Stimulated activated effector memory CD8-positive, alpha-beta T cell treated with anti-CD3 and anti-CD28 coated beads, Interleukin-12 subunit alpha, Interleukin-12 subunit beta, amount 100 ng/mL, for 72 hours (primary cell): ENCODE measurements at places on chromosomes 4 and X.

- DNase-seq = no peak
Observed at GRCh38 chr4:110200689-110201088, 2.3 kb upstream of the ELOVL6 start.

DNA sequence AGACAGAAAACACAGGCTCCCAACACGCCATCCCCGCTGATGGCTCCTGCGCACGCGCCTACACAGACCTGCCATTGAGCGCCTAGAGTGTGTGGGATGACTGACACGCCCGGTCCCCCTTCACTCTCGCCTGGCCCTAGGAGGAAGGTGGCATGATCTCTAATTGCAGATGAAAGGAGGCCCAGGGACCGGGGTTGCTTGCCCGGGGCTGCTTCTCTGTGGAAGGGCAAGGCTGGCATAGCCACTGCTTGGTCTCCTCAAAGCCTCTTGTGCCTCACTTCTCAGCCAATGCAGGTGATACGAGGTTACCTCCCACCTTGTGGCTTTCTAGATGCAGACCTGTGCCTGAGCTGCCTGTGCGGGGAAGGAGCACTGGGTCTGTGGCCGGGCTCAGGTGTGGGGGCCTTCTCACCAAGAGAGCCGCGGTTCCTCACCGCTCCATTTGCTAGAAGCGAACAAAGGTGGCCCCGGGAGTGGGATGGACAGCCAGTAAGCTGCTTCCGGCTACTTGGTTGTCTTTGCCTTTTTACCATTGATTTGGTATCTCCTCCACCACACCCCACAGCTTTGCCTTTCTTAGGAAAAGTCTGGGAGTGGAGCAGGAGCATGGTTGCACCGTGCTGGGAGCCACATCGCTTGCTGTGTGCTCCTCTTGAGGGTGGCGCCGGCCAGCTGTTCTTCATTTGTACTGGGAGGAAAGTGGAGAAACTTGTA is 47.0 kb downstream of the TBC1D14 start:
- no peak for DNase-seq

DNA sequence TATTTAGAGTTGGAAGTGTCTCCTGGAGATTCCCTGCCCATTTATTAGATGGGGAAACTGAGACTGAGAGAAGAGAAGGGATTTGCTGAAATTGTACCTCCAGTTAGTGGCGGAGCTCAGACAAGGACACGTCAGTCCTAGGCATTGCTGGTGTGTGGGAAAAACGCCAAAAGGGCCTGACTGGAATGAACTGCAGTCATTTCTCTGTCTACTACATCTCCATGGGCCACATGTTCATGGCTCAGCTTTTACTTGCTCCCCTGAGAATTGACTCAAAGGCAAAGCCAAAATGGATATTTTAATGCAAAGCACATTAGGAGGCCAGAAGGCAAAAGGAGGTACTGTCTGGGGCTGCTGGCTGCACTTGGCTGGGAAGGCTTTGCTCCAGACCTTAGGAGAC is 3.9 kb downstream of the TFDP3 start:
- DNase-seq = no peak

- DNase-seq = no peak
Observed at GRCh38 chr4:69823048-69823447, 36.9 kb downstream of the SULT1E1 start.

GRCh38 chr4:24382381-24382780 is 202.0 kb downstream of the DHX15 start:
- no peak for DNase-seq

GRCh38 chr4:11368701-11369115 is 60.0 kb downstream of the HS3ST1 start:
- DNase-seq = no peak

DNA sequence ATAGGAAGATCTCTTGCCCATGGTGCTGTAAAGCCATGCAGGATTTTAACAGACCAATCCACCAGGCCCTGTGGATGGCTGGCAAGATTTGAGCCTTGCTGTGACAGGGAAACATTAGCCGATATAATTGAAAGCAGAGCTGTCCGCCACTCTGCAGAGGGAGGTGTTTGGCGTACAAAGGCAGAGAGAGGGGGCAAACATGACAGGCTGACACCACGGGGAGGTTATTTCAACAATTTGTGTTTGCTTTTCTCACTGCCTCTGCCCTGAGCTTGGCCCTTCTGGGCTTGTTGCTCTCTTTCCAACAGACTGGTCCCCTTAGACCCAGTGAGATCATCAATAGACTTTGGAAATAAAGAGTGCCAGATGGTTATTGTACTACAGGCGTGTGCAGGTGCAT is 59.4 kb downstream of the CLNK start:
- DNase-seq = no peak

GRCh38 chr4:184958923-184959210 is 59.4 kb upstream of the HELT start:
- no peak for DNase-seq

GRCh38 chr4:171648926-171649325 is 164.3 kb upstream of the GALNTL6 start:
- no peak for DNase-seq

GRCh38 chr4:111652236-111652635 is 493.0 kb upstream of the FAM241A start:
- no peak for DNase-seq

DNA sequence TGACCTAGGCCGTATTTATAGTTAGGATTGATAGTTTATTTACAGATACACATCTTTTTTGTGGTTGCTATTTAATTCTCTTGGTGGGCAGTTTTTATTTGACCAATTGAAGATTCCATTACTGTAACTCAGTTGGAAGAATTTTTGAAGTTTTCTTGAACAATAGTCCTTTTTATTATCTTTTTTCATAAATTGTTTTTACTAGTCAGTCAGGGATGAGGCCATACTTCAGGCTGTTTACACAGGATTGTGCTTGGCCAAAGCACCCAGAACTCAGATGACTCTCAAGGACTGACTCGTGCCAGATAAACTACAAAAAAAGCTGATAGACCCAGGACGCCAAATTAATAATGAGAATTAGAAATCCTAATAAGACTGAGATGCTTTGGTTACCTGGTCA is 7.0 kb downstream of the HERC3 start:
- DNase-seq = no peak

- no peak for DNase-seq
Observed at GRCh38 chr4:54716478-54717065, 58.8 kb downstream of the KIT start.

GRCh38 chrX:73932522-73932921 is 369.5 kb downstream of the CHIC1 start:
- DNase-seq = no peak

DNA sequence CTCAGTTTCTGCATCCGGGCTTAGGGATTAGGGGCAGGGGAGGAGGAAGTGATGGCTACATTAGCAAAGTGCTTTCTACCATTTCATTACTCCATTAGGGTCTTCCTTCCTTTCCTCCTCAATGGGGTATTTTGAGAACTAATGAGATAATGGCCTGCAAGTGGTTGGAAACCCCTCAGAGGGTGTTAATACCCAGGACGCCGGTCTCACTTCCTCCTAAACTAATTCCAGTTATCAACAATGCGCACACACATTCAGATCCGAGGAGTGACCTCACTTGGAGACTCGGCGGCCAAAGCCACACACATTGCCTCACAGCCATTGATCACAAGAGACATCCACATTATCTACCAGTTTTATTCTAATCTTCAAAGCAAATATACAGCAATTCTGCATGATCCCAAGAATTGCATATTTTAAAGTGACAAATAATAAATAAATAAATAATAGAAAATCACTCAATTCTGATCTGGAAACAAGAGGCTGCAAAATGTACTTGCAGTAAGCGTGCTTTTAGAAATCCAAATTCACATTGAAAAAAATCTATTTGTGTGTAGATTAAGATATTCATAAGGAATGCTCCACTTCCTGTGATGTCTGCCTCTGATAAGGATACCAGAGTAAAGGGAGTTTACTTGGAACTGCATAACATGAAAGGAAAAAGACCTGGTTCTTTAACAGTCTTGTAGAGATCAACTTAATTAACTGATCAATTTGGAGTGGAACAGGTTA is 329.1 kb downstream of the FBXW7 start:
- DNase-seq = no peak

GRCh38 chr4:38567457-38567856 is 96.5 kb upstream of the KLF3 start:
- DNase-seq = no peak

DNA sequence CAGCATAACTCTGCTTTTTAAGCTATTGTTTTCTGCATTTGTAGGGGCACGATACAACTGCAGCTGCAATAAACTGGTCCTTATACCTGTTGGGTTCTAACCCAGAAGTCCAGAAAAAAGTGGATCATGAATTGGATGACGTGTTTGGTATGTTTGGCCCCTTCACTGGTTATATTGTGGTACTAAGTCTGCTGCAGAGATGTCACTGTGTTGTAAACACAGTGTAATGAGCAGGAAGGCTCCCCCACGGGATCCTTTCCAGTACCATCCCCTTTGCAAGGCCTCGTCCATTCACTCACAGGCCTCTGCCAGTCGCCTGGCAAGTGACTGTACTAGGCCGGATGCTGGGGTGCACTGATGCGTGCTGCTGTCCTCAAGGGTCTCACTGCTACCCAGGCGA is 13.8 kb downstream of the CYP4V2 start:
- DNase-seq = no peak

- no peak for DNase-seq
Observed at GRCh38 chr4:5036239-5036638, 15.0 kb upstream of the STK32B start.

DNA sequence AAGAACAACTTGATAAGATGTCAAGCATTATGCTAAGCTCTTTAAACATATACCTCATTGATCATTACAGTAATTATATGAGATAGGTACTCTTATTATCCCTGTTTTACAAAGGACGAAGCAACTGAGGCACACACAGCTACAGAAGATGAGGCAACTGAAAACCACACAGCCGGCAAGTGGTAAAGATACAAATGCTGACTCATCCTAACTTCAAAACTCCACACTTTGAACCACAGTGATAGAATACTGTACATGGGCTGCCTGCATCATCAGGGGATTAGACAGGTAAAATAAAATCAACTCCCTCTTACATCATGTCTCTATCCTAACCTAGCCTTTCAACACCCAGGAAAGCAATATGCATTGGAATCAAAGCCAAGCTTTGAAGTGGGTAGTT is 47.8 kb downstream of the LHFPL1 start:
- no peak for DNase-seq

DNA sequence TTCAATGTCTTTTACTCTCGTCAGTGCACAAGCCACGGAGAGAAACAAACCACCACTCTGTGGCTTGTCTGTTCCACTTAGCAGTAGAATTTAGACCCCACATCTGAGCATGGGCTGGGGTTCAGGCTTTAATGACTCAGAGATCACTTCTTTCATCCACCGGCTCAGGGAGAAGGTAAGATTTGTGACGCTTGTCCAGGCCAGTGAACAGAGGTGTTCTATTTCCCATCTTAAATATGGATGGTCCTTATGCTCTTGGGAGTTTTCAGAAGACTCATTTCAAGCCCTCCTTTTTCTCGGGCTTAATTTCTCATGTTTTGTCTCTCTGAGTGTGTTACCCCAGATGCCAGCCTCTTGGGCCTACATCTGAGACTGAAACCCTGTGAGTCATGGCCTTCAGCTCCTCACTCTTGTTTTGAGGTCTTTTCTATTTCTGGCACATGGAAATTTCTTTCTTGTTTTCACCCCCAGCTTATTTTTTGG is 127.4 kb upstream of the SFRP2 start:
- peak; percentile 54 for DNase-seq

DNA sequence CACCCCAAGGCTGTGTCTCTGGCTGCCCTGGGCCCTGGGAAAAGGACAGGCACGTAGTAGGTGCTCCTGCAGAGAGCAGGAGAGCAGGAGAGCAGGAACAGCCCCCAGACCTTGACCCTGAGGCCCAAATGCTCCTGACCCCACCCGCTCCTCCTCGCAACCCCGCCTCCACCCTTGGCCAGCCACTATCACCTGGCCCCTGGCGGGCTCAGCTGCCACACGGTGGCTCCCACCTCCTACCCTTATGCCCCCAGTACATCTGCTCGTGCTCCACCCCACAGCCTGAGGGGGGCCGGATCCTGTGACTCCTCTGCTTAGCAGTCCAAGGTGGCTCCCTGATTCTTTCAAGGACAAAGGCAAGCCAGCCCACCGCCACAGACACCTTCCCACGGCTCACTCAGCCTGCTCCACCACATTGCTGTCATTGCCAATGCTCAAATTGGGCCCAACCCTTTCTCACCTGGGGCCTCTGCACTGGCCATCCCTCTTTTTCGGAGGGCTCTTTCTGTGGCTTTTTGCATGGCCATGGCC is 5.4 kb upstream of the HAUS7 start:
- no peak for DNase-seq

DNA sequence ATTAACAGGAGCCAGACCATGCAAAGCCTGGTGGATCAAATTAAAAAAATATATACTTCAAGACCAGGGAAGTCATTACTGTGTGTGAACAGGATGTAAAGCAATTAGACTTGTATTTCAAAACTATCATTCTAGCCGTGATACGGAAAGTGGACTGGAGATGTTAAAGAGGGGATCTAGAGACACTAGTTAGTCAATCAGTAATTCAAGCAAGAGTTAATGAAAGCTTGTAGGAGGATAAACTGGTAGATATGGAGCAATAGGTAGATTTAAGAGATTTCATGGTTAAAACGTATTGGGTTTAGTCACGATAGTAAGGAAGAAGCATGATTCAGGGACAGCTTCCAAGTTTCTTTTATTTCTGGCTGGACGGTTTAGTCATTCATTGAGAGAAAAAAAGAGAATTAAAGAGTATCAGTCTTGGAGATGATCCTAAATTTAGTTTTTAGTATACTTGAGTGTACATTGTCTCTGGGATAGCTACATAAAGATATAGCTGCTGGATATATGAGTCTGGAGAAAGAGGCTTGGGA is 3.9 kb downstream of the MAD2L1 start:
- DNase-seq = no peak

DNA sequence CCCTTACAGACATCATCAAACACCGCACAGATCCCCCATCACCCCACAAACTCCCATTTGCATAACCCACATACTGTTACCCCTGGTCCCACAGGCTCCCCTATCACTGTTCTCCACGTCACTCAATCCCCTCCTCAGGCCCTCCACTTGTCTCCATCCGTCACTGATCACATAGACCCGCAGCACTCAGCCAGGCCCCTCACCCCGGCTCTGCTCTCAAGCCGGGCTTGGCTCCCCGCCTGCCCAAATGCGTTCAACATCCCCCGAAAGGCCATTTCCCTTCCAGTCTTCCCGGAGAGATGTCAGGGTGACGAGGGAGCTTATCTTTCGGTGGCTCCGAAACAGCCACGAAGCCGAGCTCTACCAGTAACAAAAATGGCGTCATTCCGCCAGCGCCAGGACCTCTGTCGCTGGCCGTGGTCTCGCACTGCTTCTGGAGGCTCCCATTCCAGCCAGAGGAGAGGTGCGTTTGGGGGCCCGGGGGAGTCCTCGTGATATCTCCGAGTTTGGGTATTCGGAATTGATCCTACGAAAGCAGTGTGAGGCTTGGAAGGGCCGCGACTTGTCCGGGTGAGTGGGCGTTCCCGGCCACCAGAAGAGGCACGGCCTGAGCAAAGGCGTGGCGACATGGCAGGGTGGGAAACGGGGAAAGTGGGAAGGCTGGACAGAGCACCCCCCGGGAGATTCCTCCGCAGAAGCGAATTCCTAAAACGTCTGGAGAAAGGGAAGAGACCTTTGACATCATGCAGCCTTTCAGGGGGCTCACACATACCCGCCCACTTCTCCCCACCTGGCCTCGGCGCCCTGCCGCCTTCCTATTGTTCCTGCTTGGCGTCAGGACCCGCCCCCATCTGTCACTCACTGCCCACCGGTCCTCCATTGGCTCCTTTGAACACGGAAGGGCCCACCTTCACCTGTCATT is at the start of gene ZNF630:
TSS of gene ZNF630 (minus strand) at position 577 of the 922 bp plus-strand sequence. CDS start 4,754 bp downstream, outside the sequence.
- DNase-seq = peak; percentile 24
